Adrenal gland (tissue), 19 donors: ENCODE measurements at places on chromosomes 5 and 9. TPM values are rescaled to one million over a fixed set of nuclear protein-coding genes. Genes with fewer than 3 reads are reported as not detected.
A peak's percentile ranks its signal among the peaks of the same experiment; 100 is the strongest.

PCDHGB1 gene
- 3.4 TPM for total RNA-seq

DNA sequence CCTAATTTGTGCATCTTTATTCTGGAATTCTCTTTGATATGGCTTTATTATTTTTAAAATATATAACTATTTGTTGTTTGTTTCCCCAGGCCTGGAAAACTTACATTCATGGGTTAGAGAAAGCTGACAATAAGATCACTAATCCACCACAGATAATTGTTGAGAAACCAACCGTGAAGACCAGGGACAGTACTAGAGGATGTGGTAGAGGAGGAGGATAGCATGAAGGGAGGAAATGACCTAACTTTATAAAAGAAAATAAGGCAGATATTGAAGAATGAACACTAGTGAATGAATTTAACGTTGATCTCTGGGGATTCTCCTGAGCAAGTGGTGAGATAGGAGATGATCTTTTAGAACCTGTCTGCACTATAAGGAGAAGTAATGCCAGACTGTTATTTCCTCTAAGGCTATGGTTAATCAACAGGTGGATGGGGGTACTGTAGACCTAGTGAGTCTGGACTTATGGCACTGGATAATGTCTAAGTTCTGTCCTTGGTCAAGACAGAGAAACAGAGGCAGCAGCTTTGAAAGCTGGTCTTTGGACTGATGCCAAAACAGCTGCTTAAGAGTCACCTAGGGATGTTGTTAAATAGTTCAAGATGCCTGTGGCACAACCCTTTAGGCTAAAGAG, 52.4 kb downstream of the NREP start:
- DNase-seq = no peak

ZNF483 gene
- 10.4 TPM for total RNA-seq

- DNase-seq = no peak
Measured at GRCh38 chr9:129013674-129014073, 14.5 kb downstream of the SH3GLB2 start.

DNA sequence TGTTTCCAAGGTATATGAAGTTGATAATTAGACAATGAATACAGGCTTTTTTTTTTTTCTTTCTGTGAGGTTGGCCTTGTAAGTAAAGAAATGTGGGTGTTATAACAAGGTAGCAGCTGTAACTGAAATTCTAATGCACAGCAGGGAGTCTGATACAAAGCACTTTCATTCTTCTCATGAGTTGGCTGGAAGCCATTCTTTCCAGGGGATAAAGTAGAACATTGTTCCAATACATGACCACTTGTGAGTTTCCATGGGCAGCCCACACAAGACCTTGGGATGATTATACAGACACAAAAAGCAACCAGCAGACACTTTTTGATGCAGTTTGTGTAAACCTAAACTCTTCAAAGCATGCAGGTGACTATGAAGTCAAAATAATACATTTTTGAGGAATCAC, 1785.9 kb upstream of the WWC1 start:
- DNase-seq = no peak

- no peak for DNase-seq
Measured at GRCh38 chr9:15553528-15553898, 670 bp downstream of the CCDC171 start.

- peak; percentile 61 for DNase-seq
Measured at GRCh38 chr5:38060354-38060753, 198.0 kb upstream of the EGFLAM start.

- no peak for DNase-seq
Measured at GRCh38 chr9:116327701-116328405, 174.3 kb downstream of the PAPPA start.

SYK gene
- 19.5 TPM for total RNA-seq

DBH gene
- 234 TPM for total RNA-seq
